Pancreas (tissue), 10 donors: ENCODE measurements at places on chromosomes 2 and 18. TPM values are rescaled to one million over a fixed set of nuclear protein-coding genes. Genes with fewer than 3 reads are reported as not detected.
A peak's percentile ranks its signal among the peaks of the same experiment; 100 is the strongest.

ZNF804A gene
- 0.12 TPM for total RNA-seq

SRD5A2 gene
- not detected for total RNA-seq

CXCR2 gene
- total RNA-seq, result not detected

DNA sequence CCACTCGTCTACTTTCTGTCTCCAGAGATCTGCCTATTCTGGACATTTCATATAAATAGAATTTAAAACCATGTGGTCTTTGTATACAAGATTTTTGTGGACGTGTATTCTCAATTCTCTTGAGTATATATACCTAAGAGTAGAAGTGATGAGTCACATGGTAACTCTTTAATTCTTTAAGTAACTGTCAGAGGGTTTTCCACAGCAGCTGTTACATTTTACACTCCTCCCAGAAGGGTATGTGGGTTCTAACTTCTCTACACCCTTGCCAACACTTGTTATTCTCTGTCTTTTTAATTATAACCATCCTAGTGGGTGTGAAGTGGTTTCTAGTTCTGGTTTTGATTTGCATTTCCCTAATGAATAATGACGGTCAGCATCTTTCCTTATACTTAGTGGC lies 70.9 kb downstream of the MAP3K20 start:
- no peak for DNase-seq
- no peak overlapping the region for H3K4me3 ChIP-seq
- no peaks in the 10 kb centered on the region for H3K27me3 ChIP-seq
- H3K27ac ChIP-seq, result no peak overlapping the region
- no peaks in the 10 kb centered on the region for H3K4me1 ChIP-seq

- no peak for DNase-seq
- no peak overlapping the region for H3K27ac ChIP-seq
- no peak overlapping the region for H3K4me3 ChIP-seq
- H3K27me3 ChIP-seq, result no peaks in the 10 kb centered on the region
- peaks cover 4% of the 10 kb centered on the region for H3K4me1 ChIP-seq
These were observed 108.0 kb downstream of the ITGB1BP1 start for GRCh38 chr2:9315280-9315847.

DNA sequence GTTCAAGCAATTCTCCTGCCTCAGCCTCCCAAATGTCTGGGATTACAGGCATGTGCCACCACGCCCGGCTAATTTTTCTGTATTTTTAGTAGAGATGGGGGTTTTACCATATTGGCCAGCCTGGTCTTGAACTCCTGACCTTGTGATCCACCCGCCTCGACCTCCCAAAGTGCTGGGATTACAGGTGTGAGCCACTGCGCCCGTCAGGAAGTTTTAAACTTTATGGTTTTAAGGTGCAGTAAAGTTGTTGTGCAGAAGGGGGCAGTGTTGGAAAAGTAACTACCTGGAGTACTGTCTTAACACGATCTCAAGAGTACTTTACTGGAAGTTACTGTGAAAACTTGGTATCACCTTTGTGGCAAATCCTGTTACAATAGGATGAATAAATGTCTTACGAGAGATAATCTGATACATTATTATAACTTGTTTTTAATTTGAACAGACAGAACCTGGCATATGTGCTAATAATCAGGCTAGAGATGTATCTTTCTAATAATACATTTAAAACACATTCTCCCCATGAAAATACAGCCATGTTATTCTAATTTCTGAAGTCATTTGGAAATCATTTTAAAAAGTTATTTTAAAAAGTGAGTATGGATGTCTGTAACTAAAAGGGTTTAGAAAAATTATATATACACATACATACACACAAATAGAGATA lies 10.8 kb downstream of the SPDYA start:
- H3K27ac ChIP-seq, result no peak overlapping the region
- H3K4me3 ChIP-seq, result no peak overlapping the region
- H3K27me3 ChIP-seq, result no peaks in the 10 kb centered on the region

GRCh38 chr18:23036660-23037201 lies 98.6 kb upstream of the CABLES1 start:
- H3K27me3 ChIP-seq, result no peaks in the 10 kb centered on the region
- DNase-seq, result no peak
- no peak overlapping the region for H3K27ac ChIP-seq

DNA sequence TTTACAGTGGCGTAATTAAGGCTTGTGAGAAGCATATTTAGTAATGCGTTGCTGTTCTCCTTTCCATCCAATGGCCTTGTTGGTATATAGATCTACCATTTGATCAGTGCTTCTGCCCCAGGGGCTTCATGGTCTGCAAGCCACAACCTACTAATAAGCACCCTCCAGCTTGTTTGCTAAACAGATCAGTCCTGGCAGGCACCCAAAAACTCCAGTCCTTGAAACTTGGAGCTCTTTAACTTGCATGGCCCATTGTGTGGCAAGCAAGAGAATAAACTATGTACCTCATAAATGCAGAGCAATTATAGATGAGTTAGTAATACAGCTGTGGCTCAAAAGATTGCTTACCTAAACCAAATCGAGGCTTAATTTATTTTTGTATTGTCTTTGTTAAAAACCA lies 158.5 kb downstream of the FTCDNL1 start:
- H3K36me3 ChIP-seq, result no peaks in the 10 kb centered on the region
- H3K4me3 ChIP-seq, result no peak overlapping the region
- H3K27ac ChIP-seq, result no peak overlapping the region
- H3K4me1 ChIP-seq, result no peaks in the 10 kb centered on the region
- peak; percentile 34 for DNase-seq

GNLY gene
- total RNA-seq, result not detected

DNA sequence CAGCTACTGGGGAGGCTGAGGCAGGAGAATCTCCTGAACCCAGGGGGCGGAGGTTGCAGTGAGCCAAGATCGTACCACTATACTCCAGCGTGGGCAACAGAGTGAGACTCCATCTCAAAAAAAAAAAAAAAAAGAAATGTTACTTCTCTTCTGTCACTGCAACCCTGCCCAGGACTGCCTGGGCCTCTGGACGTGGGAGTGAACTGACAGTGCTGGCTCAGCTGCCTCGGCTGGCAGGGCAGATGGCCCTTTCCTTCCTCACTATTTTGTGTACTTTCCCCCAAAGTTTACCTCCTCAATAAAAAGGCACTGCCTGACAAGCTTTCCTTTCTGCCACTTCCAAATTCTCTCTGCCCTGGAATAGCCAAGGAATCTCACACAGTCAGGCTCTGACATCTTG lies 12.5 kb upstream of the GPR155 start:
- H3K27ac ChIP-seq, result no peak overlapping the region
- peaks cover 4% of the 10 kb centered on the region for H3K4me1 ChIP-seq
- DNase-seq, result no peak
- H3K36me3 ChIP-seq, result no peaks in the 10 kb centered on the region

TMEM37 gene
- 10.2 TPM for total RNA-seq

DNA sequence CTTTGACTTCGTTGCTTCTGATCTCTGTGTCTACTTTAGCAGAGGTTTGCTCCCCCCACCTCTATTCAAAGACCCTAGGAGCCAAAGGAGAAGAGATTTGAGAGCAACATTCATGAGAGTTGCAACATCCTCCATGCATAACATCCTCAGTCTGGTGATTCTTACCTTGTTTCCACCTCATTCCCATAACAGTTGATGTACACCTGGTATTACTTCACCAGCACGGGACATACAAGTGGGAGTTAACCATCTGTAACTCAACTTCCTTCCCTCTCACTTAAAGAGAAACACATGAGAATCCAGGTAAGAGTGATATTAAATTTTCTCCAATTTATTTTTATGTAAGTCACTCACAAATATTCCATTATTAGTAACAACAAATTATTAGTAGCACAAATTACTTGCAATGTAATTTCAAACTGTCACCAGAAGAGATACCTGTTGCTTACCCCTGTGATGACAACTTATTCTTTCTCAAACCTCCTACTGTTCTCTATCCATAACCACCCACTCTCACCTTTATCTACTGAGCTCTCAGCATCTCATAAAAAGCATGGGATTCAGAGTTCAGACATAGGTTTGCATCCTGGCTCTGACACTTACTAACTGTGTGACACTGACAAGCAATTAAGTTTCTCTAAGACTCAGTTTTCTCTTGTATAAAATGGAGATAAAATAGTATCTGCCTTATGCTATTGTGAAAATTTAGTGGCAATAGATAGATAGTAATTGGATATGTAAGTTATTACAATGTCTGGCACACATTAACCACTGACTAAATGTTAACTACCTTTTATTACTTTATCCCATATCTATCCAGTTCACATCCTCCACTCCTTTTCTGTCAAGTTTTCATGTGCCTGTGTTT lies 184.6 kb upstream of the SRD5A2 start:
- H3K27ac ChIP-seq, result no peak overlapping the region
- DNase-seq, result no peak
- no peaks in the 10 kb centered on the region for H3K27me3 ChIP-seq
- H3K4me3 ChIP-seq, result no peak overlapping the region

- no peaks in the 10 kb centered on the region for H3K27me3 ChIP-seq
- DNase-seq, result no peak
- H3K4me3 ChIP-seq, result no peak overlapping the region
These were observed 97.8 kb upstream of the CELF4 start for GRCh38 chr18:37663446-37663845.

DNA sequence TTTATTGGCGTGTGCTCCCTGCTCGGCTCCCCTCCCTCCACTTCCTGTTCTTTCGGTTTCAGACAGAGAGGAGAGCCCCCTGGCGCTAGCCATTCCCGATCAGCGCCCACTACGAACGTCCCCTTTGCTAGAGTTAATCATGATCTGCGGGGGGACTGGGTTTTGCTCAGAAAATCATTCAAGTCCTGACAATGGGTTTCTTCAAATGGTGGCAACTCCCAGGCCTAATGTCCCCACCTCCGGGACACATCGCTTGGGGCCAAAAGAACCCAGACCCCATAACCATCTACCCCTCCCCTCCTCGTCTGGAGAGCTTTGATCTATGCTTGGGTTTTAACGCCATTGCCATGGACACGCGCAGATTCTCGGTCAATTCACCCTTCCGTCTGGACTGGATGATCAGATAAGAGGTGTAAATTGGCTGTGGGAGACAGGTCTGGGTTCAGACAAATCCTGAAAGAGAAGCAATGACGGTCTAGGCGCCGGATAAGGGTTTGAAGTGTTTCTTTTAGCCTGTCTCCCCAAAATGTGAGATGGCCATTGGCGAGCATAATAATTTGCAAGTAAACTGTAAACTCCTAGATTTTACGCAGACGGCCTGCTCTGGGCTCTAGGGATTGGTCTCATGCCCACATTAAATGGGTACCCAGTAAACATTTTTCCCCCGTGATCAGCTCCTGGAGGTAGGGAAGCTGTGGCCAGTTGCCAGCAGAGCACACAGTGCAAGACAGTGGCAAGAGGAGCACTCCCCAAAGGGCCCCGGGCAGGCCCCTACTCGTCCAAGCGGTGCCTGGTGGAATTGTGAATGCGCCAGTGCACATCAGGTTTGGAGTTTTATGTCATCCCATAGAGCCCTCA lies 4.7 kb downstream of the NRP2 start:
- no peak for DNase-seq
- no peak overlapping the region for H3K27ac ChIP-seq
- H3K4me1 ChIP-seq, result peaks cover 8% of the 10 kb centered on the region
- H3K4me3 ChIP-seq, result peak overlapping the region; percentile 61
- no peaks in the 10 kb centered on the region for H3K27me3 ChIP-seq

GRCh38 chr18:79404567-79404910 lies 8.8 kb downstream of the NFATC1 start:
- H3K27ac ChIP-seq, result no peak overlapping the region
- no peaks in the 10 kb centered on the region for H3K36me3 ChIP-seq
- peak; percentile 36 for DNase-seq
- no peaks in the 10 kb centered on the region for H3K4me1 ChIP-seq

- H3K36me3 ChIP-seq, result no peaks in the 10 kb centered on the region
- no peaks in the 10 kb centered on the region for H3K27me3 ChIP-seq
- H3K4me3 ChIP-seq, result no peak overlapping the region
- no peak overlapping the region for H3K27ac ChIP-seq
- H3K4me1 ChIP-seq, result no peaks in the 10 kb centered on the region
These were observed 198.3 kb upstream of the FIGN start for GRCh38 chr2:163934131-163934530.

- DNase-seq, result no peak
- H3K27ac ChIP-seq, result no peak overlapping the region
- H3K4me3 ChIP-seq, result no peak overlapping the region
- H3K4me1 ChIP-seq, result no peaks in the 10 kb centered on the region
These were observed 19.3 kb upstream of the TNFAIP6 start for GRCh38 chr2:151338115-151338514.

DNA sequence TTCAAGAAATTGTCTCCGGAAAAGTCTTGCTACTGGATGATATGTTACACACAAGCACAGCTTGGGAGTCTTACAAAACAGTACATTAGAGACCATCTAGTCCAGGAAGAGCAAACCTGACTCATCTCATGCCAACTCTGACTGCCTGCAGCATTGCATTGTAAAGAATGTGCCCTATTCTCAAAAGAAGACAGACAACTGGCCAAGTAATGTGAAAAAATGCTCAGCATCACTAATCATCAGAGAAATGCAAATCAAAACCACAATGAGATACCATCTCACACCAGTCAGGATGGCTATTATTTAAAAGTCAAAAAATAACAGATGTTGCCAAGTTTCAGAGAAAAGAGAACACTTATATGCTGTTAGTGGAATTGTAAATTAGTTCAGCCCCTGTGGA lies 42.7 kb upstream of the GORASP2 start:
- no peaks in the 10 kb centered on the region for H3K4me1 ChIP-seq
- no peak overlapping the region for H3K27ac ChIP-seq
- no peaks in the 10 kb centered on the region for H3K36me3 ChIP-seq
- DNase-seq, result no peak
- no peak overlapping the region for H3K4me3 ChIP-seq
- no peaks in the 10 kb centered on the region for H3K27me3 ChIP-seq

- no peaks in the 10 kb centered on the region for H3K27me3 ChIP-seq
- no peak overlapping the region for H3K4me3 ChIP-seq
- no peaks in the 10 kb centered on the region for H3K4me1 ChIP-seq
- H3K27ac ChIP-seq, result no peak overlapping the region
- no peak for DNase-seq
- H3K36me3 ChIP-seq, result peaks cover 4% of the 10 kb centered on the region
These were observed 126.8 kb downstream of the ZNF516 start for GRCh38 chr18:76368271-76368670.

TUBA3E gene
- total RNA-seq, result not detected

LAPTM4A gene
- 79.5 TPM for total RNA-seq

DNA sequence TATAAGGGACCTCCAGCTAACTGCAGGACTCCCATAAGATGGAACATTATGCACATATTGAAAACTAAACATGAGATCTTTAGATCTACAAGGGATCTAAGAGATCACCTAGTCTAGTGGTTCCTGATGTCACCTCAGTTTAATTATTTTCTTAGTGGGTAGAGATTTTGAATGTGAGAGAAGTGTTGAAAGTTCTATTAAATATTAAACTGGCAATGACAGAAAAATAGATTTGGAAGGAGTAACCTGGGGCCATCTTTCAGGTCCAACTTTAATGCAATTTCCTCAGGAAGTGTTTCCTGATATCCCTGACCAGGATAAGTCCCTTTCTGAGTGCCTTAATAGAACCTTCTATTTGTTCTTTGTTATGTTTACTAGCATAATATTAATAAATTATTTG lies 29.1 kb upstream of the CPS1 start:
- no peak overlapping the region for H3K27ac ChIP-seq
- H3K4me3 ChIP-seq, result no peak overlapping the region
- DNase-seq, result no peak
- no peaks in the 10 kb centered on the region for H3K27me3 ChIP-seq

SLC40A1 gene
- total RNA-seq, result 31.4 TPM

POTEC gene
- 0.32 TPM for total RNA-seq
